ENCODE measurements at places on chromosomes 7 and 10. TPM values are rescaled to one million over a fixed set of nuclear protein-coding genes. Genes with fewer than 3 reads are reported as not detected.

ECHDC3 gene
- total RNA-seq: not detected

EGFR gene
- not detected for total RNA-seq

GRCh38 chr7:21944616-21945453 lies 864 bp downstream of the CDCA7L start:
- peak overlapping the region; percentile 79 for H3K27ac ChIP-seq
- H3K27me3 ChIP-seq: peaks cover 9% of the 10 kb centered on the region
- peak overlapping the region; percentile 83 for H3K4me3 ChIP-seq
- H3K4me1 ChIP-seq: peaks cover 73% of the 10 kb centered on the region

GRCh38 chr10:13340626-13341376 lies 7.3 kb downstream of the SEPHS1 start:
- H3K4me3 ChIP-seq: peak overlapping the region; percentile 41
- peak; percentile 27 for DNase-seq
- peaks cover 49% of the 10 kb centered on the region for H3K36me3 ChIP-seq
- peaks cover 51% of the 10 kb centered on the region for H3K4me1 ChIP-seq
- H3K27ac ChIP-seq: peak overlapping the region; percentile 65

GRCh38 chr10:84008878-84009277 lies 130.4 kb upstream of the GHITM start:
- H3K36me3 ChIP-seq: no peaks in the 10 kb centered on the region
- no peak overlapping the region for H3K4me3 ChIP-seq
- peak; percentile 48 for DNase-seq
- H3K4me1 ChIP-seq: peaks cover 17% of the 10 kb centered on the region
- no peak overlapping the region for H3K27ac ChIP-seq
- peaks cover 6% of the 10 kb centered on the region for H3K27me3 ChIP-seq

Data from activated CD4-positive, alpha-beta memory T cell treated with anti-CD3 and anti-CD28 coated beads, Interleukin-2, amount 10 ng/mL, durations not matched to agents 7 days and 5 days (primary cell).